ENCODE measurements at places on chromosomes 5 and 9.

GRCh38 chr9:86707932-86708510 is 239.3 kb downstream of the GAS1 start:
- no peak for DNase-seq

DNA sequence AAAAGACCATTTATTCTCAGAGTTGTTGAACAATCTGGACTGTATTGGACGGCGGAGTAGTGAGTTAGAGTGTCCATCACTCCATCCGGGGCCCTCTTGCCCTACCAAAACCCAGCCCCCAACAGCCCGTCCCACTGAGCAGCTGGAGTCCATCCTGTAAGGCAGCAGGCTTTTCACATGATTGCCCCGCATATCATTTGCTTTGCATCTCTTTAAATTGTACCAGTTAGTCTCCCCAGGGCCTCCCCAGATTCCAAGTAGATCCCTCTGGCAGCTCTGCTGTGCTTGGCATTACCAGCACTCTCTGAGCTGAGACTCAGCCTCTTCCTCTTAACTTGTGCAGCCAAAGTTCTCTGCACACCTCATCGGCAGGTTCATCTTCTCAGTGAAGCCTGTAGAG is 48.6 kb upstream of the ADCY2 start:
- no peak for DNase-seq

- DNase-seq = no peak
These were observed 67.6 kb upstream of the SLC12A2 start for GRCh38 chr5:128015978-128016377.

GRCh38 chr5:174581479-174581878 is 142.9 kb upstream of the MSX2 start:
- DNase-seq = no peak

DNA sequence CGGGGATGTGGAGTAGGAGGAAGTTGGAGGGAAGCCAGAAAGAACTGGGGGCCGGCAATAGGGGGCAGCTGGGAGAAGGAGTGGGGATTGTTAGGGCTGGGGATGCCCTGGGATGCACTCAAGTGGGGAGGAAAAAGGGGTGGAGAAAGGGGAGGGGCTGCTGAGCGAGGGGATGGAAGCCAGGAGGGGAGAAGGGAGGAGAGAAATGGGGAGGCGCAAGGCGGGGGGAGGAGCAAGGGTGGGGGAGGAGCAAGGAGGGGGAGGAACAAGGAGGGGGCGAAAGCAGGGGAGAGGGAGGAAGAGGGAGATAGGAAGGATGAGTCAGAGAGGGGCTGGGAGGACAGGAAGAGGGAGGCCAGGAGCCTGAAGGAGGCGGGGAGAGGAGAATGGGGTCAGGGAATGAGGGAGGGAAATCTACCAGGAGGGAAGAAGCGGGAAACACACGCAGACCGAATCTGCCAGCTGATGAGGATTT is 1.6 kb downstream of the IRX4 start:
- DNase-seq = no peak

GRCh38 chr5:91328743-91329142 is 54.4 kb downstream of the ARRDC3 start:
- no peak for DNase-seq

DNA sequence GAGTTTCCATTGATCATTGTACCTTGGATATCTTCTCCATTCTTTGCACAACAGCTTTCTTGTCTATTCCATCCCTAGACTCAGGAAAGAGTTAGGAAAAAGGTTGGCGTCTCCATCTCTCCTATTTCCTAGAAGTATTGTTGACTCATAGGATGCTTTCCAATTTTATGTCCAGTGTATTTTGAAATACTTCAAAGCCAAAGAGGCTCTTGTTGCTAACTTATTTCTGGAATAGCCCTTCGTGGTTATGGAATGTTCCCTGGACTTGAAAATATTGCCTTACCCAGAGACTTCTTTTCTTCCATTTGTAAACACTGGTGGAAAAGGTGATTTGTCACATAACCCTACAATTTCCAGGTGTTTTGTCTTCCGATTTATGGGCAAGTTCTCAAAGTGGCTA is 402.3 kb upstream of the ZNF608 start:
- DNase-seq = no peak

DNA sequence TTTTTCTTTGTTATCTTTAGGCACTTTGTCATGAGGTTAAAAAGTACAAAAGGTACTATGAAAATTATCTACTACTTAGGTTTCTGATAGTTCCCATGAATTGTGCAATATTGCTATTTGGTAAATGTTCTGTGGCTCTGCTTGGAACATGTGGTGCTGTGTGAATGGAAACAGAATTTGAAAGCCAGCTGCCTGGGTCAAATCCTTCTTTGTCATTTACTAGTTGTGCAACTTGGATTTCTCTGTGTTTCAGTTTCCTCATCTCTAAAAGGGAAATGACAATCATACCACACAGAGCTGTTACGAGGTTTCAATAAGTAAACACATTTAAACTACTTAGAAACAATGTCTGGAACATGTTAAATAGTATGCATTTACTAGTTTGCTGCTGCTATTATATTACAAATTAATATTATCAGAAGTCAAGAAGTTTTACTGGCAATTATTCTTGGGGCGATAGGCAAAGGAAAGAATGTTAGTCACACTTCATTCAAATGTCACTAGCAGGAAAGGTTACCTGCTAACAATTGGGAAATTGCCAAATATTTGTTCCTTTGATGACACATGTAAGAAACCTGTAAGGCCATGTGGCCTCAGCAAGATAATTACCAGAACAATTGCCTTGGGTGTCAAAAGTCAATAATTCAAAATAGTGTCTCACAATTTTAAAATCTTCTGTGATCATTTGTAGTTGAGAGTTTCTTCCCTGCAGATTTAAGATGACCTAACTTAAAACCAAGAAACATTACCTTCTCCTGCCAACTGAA is 184.8 kb downstream of the KIAA0825 start:
- no peak for DNase-seq

DNA sequence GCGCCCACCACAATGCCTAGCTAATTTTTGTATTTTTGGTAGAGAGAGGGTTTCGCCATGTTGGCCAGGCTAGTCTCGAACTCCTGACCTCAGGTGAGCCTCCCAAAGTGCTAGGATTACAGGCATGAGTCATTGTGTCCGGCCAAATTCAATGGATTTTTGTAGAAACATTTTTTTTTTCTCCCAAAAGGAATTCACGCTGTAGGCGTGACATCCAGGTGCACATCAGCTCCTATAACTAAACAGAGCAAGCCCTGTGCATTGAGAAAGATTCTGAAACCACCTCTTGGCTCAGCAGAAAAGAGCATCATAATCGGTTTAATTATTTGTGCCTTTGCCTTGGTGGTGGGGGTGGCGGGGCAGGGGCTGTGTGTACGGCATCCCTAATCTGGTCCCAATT is 32.9 kb upstream of the DAB2IP start:
- no peak for DNase-seq

DNA sequence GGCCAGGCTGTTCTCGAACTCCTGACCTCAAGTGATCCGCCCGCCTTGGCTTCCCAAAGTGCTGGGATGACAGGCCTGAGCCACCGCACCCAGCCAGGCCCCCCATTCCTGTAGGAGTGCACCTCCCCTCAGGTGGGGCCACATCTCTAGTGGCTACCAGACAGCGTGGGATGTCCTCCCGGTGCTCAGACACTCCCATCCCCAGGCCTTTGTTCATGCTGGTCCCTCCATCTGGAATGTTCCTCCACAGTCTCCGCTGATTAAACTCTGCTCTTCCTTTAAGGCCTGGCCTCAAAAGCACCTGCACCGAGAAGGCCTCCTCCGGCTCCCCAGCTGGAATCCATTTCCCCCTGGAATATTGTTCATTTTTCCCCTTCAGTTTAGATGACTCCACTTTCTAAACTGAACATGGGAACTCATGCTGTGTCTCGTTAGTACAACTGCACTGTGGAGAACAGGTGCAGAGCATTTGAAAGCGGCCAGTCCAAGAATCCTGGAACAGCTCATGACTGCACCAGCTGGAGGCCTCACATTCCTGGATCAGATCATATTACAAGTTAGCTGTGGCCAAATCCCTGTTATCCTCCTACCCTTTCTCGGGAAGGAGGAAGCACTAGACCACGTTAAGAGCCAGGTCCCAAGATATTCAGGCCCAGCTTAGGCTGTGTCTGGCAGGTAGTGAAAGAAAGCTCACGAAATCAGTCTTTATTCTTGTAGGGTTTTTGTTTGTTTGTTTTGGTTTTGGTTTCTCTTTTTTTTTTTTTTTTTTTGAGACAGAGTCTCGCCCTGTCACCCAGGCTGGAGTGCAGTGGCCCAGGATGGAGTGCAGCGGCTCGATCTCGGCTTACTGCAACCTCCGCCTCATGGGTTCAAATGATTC is 10.8 kb upstream of the PRRC2B start:
- DNase-seq = no peak

GRCh38 chr5:206406-206805 is 11.5 kb downstream of the CCDC127 start:
- no peak for DNase-seq

- no peak for DNase-seq
These were observed 245.1 kb upstream of the C9orf72 start for GRCh38 chr9:27818348-27818747.

DNA sequence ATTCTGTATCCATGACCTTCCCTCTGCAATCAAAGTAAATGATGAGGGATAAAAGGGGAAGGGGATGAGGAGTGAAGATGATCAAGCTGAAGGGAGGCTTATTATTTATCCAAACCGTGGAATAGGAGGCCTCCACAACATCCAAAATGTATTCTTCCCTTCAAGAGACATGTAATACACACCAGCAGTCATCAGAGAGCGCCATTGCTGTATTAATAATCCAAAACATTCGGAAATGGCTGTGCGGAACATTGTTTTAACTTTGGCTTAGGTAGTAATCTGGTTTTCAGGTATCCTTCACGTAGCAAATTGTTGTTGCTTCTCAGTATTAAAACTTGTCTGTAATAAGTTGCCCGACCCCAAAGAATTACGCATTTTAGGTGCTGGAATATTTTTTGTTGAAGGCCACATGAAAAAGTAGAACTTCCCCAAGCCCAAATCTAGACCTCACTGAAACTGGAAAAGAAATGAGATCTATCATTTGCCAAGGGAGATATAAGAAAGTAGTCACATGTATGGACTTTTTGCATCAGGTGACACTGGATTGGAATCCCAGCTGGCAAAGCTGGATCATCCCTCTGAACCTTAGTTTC is 2.6 kb upstream of the BOD1 start:
- DNase-seq = no peak

DNA sequence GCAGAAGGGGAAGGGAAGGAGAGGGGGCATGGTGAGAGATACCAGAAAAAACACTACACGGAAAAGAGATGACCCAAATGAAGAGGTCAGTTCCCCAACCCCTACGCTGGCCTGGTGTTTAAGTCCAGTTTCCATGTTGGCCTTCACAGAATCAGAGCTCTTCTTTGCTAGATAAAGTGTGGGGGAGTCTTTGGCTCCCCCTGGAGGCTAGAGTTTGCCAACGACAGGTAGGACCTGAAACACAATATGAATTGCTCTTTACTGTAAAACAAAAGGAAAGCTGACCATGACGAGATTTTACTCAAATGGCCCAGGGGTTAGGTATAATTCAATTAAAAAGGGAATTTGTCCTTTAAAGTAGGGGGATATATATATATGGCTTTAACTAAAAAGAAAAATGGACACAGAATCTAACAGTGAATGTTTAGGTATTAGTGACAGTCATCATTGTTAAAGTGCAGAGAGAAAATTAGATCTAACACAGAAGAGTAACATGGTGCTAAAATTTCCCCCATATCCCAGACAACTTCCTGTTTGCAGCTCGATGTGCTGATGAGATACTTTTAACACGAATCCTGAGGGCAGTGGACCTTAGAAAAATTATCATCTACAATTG is 92.0 kb downstream of the SV2C start:
- DNase-seq = no peak

GRCh38 chr5:160044967-160045366 is 36.0 kb downstream of the TTC1 start:
- DNase-seq = no peak

DNA sequence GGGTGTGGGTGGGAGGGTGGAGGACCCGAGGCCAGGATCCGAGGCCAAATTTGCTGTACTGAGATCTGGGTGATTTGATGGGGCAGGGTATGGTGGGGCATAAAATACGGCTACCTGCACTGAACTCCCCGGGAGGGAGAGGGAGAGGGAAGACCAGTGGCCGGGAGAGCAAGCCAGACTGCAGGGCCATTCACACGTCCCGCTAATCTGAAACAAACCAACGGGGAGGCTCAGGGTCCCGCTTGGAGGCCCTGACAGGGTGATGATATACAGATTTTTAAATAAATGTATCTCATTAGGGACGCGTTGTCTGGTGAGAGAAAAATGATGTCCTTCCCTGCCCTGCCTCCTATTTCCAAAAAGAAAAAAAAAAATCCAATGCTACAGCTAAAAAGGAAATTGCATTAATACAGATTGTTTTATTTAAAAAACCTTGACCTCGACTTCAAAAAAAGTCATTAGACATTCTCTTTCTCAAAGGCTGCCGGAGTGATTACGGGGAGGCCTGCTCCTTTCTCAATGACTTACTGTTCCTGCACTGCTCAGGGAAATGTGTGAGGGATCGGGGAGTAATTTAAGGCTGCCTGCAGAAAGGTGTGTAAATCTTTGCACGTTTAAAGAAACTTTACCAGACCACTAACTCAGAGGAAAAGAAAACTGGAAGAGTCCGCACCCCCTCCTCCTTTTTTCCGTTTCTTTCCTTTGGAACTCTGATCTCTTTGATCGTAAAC is 11.5 kb upstream of the PRRX2 start:
- no peak for DNase-seq

- no peak for DNase-seq
These were observed 1.1 kb upstream of the ARHGEF28 start for GRCh38 chr5:73624888-73625287.
